ENCODE measurements at places on chromosomes 1 and 21.

DNA sequence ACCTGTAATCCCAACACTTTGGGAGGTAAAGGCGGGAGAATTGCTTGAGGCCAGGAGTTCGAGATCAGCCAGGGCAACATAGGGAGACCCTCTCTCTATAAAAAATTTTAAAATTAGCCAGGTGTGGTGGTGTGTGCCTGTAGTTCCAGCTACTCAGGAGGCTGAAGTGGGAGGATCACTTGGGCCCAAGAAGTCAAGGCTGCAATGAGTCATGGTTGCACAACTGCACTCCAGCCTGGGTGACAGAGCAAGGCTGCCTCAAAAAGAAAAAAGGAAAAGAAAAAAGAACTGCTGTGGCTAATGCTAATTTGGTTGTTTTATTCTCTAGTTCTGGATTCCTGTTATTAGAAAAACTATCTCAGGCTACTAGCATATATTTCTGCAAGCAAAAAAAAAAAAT is 29.8 kb downstream of the DBT start:
- no peak for DNase-seq

DNA sequence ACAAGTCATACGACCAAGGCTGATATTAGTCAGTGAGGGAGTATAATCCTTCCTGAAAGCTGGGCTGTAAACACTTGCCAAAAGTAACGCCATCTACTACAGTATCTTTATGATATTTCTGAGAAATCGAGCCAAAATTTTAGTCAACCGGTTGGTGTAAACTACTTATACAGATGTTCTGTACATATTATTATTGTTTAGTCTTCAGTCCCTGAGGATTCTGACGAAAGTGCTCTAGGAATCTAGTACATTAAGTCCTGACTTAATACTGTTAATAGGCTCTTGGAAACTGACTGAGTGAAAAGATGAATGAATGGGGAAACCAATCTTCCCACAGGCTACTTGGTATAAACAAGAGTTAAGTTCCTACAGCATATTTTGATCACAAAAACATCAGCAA is 274.3 kb downstream of the USP25 start:
- DNase-seq: no peak

DNA sequence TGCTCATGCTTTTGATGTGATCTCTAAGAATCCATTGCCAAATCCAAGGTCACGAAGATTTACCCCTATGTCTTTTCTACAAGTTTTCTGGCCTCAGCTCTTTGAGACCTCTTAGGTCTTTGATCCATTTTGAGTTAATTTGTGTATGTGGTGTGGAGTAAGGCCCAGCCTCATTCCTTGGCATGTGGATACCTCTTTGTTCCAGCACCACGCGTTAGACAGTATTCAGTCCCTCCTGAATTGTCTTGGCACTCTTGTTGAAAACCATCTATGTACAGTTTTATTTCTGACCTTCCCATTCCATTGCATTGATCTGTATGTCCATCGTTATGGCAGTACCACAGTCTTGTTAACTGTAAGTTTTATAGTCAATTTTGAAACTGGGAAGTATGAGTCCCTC is 8.0 kb upstream of the FTCD start:
- DNase-seq: no peak

DNA sequence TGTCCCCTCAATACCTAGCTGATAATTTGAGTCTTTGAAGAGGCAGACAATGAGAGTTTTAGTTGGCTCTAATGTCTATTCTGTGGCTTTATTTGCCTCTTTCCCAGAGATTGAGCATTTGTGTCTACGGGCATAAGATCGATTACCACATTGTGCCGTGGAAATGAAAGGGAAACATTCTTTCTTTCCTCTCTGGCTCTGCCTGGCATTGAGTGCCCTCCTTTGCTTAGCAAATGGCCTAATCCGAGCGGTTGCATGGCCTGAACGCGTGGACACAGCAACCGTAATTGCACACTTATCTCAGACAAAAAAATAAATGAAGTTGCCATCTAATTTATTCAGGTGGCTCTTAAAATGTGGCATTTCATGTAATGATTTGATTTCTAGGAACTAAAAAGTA is 247.9 kb downstream of the ADGRL2 start:
- DNase-seq: no peak

GRCh38 chr1:201100169-201100930 is 11.9 kb downstream of the CACNA1S start:
- no peak for DNase-seq

GRCh38 chr1:94067196-94067595 is 53.8 kb downstream of the ABCA4 start:
- no peak for DNase-seq

DNA sequence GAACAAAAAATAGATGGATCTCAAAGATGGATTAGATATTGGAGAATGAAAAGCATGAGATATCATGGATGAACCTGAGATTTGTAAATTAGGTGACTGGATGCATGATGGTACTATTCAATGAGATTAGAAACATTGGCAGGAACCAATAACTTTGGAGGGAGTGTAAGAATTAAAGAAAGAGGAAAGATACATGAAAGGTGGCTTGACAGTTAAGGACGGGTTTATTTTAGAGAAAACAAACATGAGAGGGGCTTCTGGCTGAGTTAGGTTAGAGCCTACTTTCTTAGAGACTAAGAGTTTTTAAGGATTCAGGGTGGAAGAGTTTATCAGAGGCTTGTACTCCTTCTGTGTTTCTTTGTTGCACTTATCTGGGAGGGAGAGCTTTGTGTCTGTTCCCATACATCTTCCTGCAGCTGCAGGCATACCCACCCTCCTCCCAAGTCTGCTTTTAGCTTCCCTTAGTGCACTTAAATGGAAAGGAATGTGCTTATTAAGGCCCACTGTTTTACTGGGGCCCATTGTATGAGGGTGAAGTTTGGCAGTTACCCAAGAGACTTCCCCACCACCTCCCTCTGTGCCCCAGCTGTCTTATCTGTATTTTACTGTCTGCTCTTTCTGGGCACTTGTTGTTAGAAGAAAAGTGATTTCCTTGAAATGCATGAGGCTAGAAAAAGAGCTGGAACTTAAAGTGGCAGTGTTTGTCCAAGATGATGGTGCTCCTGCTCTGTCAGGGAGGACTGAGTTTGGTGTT is 26.1 kb upstream of the CR2 start:
- no peak for DNase-seq

- no peak for DNase-seq
Measured at GRCh38 chr1:230359992-230360668, 66.0 kb downstream of the PGBD5 start.

DNA sequence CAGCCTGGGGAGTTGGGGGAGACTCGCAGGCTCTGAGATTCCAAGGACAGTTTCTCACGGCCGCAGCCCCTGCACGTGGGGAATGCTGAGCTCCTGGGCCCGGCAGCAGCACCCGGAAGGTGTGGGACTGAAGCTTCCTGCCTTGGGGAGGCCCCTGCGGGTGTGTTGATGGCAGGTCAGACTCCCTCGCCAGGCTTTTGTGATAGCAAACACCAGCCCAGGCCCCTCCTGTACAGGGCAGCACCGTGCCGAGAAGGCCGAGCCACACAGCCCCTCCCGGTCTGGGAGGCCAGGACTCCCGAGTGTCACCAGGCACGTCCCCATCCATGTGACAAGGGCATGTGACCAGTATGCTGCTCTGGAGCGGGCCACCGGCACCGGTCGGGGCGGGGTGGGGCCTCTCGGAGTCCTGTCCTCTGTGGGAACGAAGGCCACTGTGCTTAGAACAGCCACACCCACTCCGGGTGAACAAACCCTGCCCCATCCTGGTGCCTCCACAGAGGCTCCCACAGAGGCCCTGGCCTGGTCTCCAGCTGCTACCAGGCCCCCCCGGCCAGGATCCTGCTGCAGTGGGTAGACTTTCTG is 31.1 kb upstream of the ARHGEF16 start:
- DNase-seq: no peak

- no peak for DNase-seq
Measured at GRCh38 chr1:28134651-28135207, 41.8 kb downstream of the PTAFR start.

- no peak for DNase-seq
Measured at GRCh38 chr1:2448098-2448445, 28.0 kb upstream of the PLCH2 start.

GRCh38 chr1:23561076-23561812 is 1.9 kb upstream of the ID3 start:
- no peak for DNase-seq

DNA sequence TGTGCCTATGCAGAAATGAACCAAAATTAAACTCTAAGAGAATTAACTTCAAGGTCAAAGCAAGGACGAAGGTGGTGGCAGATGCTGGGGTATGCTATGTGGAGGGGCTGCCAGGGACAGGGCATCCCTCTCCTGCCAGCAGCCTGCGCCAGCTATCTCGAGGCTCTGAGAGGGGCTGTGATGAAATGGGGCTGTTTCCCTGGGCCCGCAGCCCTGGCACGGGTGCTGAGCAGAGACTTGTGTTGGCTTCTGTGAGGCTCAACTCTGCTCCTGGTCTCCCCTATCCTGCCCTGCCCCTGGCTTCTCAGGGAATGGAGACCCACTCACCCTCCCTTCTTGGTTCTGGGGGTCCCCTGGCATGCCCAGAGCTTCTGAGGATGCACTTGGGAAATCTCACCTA is 41.9 kb upstream of the TIAM1 start:
- no peak for DNase-seq

- no peak for DNase-seq
Measured at GRCh38 chr1:229158341-229158921, 112.5 kb upstream of the RAB4A start.

- no peak for DNase-seq
Measured at GRCh38 chr1:15283526-15283925, 36.5 kb downstream of the FHAD1 start.

GRCh38 chr1:174191349-174191862 is 32.1 kb downstream of the RABGAP1L start:
- no peak for DNase-seq

DNA sequence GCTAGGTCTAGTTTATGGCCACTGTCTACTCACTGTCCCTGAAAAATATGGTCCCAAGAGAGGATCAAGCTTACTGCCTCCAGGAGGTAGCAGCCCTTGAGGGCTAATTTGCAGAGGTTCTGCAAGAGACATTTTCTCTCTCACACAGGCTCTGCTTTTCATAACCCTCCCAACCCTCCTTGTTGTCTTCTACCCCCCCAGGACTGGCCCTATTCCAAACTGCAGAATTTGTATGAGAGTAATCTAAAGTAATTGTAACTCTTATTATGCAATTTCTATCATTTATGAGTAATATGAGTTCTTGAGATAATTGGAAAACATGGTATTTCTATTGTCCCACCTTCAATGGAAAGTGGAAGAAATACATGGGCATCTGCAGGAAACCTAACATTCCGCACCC is 70.4 kb upstream of the CD55 start:
- DNase-seq: no peak

- no peak for DNase-seq
Measured at GRCh38 chr1:82995951-82996350, 1003.0 kb downstream of the TTLL7 start.

DNA sequence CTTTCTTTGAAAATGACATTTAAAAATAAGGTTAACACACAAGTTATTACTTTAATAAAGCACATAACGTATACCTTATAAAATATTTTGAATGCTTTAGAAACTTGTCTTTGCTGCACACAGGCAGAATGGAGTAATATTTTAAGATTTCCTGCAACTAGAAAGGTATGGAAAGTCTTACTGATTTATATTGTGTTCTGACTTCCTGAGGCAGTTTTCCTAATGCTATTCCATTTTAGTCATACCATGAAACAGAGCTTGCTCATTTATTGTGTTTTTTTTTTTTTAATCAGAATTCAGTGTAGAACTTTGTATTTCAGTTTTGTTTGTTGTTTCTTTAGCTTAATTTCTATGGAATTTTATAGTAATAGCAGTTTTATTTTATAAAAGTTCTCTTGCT is 60.9 kb upstream of the S1PR1 start:
- no peak for DNase-seq

DNA sequence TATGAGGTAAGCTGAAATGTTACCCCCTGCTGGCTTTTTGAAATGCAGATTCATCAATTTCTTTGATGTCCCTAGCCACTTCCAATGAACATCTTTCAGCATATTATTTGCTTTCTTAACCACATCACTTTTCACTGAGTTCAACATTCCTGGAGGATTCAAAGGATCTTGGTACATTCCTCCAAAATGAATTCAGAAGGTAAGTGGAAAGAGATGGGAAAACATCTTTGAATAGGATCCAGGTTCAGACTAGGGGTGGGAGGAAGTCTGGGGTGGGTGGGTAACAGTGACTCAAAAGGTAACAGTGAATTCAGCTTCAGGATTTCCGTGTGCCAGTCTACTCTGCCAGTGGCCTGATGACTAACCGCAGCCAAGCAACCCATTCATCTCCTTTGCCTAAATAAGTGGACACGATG is 180.7 kb downstream of the ZC3H11B start:
- no peak for DNase-seq

DNA sequence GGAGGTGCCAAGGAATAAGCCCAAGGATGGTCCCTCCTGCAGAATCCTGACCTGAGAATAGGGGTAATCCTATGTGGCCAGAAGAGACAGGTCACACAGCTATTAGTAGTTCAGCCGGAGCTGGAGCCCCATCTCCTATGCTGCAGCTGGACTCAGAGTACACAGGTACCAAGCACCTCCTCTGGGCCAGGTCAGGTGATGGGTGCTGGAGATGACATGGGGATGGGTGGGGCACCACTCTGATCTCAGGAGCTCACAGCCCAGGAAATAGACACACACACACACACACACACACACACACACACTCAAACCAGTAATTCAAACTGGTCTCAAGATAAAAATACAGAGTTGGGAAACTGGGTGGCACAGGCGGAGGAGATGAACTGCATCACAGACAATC is 54.2 kb upstream of the SSBP3 start:
- no peak for DNase-seq

DNA sequence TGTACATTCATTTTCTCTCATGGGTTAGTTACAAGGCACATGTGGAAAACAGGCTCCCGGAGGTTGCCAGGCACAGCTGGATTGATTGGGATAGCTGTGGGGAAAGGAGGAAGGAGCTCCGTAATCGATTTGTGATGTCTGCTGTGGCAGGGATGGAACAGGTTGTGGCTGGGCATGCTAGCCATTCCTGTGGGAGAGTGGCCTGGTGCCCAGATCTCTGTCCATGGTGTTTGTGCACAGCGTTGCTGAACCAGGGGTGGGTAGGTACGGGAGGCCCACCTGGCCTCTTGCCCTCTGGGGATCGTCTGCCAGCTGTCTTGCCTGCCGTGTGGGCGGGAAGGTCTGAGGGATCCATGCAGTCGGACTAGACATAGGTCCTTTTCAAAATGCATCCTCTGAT is 302.8 kb upstream of the VAMP3 start:
- no peak for DNase-seq

- DNase-seq: no peak
Measured at GRCh38 chr1:70628973-70629372, 217.9 kb downstream of the CTH start.

GRCh38 chr1:221858818-221859611 is 117.1 kb upstream of the DUSP10 start:
- DNase-seq: no peak
